Activated naive CD4-positive, alpha-beta T cell treated with anti-CD3 and anti-CD28 coated beads, Interleukin-2, amount 50 U/mL, for 72 hours (primary cell): ENCODE measurements at places on chromosomes 13 and 19. TPM values are rescaled to one million over a fixed set of nuclear protein-coding genes. Genes with fewer than 3 reads are reported as not detected.
A peak's percentile ranks its signal among the peaks of the same experiment; 100 is the strongest.

DNA sequence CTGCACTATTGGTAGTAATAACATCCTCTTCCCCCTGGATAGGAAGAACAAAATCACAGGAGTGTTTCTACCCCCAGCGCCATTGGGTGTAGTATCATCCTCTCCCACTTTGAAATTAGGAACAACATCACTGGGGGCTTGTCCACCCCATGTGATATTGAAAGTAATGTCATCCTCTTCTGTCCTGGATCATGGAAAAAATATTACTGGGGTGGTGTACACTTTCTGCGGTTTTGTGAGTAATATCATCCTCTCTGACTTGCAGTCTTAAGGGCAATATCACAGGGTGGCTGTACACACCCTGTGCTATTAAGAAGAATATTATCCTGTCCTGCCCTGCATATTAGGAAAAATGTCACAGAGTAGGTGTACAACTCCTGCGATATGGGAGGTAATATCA, 4.9 kb upstream of the RGCC start:
- DNase-seq: no peak

The GGN gene
- 1.2 TPM for total RNA-seq

- no peak for DNase-seq
Observed at GRCh38 chr19:50420127-50420526, 1.4 kb downstream of the SPIB start.

The CELF5 gene
- total RNA-seq: not detected

DNA sequence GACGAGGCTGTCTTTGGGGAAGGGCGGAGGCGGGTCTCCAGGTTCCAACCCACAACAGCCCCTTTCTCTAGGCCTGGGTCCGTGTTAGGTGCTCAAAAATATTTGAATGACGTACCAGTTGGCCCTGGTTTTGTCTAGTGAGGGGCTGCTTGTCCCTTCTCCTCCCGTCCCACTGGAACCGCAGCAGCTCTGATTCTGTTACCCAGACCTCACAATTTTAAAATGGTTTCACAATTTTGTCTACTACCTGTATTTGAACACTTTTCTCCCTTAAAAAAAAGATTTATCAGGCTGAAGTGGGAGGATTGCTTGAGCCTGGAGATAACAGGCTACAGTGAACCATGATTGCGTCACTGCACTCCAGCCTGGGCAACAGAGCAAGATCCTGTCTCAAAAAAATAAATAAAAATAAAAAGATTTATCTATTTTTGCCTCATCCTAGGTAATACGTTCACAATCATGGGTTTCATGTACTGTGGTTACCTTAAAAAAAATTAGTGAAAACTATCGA, 1.3 kb upstream of the IRF2BP1 start:
- no peak for DNase-seq

DNA sequence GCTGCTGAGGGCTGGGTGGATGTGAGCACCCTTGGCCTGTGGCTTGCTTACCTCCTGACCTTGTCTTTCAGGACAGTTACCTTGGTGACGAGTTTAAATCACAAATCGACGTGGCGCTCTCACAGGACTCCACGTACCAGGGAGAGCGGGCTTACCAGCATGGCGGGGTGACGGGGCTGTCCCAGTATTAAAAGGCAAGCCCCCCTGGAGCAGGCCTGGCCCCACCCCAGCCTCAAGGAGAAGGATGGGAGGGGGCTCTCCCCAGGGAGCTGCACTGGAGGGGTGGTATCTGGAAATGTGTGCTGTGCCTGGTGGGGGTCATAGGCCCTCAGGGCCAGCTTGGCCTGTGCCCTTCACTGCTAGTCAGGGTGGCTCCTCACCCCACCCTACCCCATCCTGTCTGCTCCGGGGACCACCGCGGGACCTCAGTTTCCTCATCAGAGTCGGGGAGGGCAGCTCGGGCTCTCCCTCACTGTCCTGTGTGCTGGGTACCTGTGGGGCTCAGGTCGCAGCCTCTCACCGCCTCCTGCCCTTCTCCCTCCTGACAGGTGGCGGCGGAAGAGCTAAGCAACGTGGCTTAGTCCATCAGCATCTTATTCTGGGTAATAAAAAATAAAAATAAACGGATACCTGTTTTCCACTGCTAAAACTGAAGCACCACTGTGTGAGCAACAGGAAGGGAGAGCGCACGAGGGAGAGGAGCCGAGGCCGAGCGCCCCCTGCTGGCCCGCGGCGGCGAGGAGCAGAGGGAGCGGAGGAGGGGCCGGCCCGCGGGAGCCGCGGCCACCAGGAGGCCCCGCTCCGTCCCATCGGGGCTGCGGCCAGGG, 29.8 kb downstream of the CERS1 start:
- peak; percentile 85 for DNase-seq

- DNase-seq: no peak
Observed at GRCh38 chr19:40210889-40211288, 7.3 kb downstream of the TTC9B start.

- no peak for DNase-seq
Observed at GRCh38 chr19:50796128-50796633, 6.0 kb downstream of the ACP4 start.
